ENCODE measurements at places on chromosomes 7 and 10. TPM values are rescaled to one million over a fixed set of nuclear protein-coding genes. Genes with fewer than 3 reads are reported as not detected.

The C10orf67 gene
- 0.11 TPM for total RNA-seq

The ARMC3 gene
- total RNA-seq, result 0.77 TPM

The MINDY4 gene
- 10.2 TPM for total RNA-seq

The CTAGE15 gene
- total RNA-seq, result 1.8 TPM

The GNG11 gene
- total RNA-seq, result 17.9 TPM

The RTKN2 gene
- total RNA-seq, result 13.4 TPM

Measured in camera-type eye (tissue), 1 donor.